ENCODE measurements at places on chromosomes 16 and 17.
A peak's percentile ranks its signal among the peaks of the same experiment; 100 is the strongest.

- DNase-seq: peak; percentile 76
These were observed 64.2 kb downstream of the PITPNC1 start for GRCh38 chr17:67441052-67441895.

DNA sequence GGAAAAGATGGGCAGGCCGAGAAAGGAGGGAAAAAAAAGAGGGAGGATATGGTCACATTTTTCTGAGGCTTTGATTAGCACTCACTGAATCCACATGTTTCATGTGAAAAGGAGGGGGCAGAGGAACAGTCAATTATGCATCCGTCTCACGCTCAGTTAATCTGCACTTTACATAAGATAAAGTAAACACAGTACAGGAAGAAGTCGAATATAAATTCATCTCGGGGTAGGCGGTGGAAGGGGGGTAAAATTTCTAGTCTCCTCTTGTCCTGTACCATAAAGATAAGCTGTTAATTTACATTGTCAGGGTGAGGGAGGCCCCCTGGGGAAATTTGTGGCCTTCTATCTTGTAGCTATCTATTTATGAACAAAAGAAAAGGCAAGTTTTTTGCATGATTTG is 73.1 kb upstream of the CES5A start:
- no peak for DNase-seq

GRCh38 chr17:45948498-45948880 is 50.6 kb upstream of the STH start:
- no peak for DNase-seq

DNA sequence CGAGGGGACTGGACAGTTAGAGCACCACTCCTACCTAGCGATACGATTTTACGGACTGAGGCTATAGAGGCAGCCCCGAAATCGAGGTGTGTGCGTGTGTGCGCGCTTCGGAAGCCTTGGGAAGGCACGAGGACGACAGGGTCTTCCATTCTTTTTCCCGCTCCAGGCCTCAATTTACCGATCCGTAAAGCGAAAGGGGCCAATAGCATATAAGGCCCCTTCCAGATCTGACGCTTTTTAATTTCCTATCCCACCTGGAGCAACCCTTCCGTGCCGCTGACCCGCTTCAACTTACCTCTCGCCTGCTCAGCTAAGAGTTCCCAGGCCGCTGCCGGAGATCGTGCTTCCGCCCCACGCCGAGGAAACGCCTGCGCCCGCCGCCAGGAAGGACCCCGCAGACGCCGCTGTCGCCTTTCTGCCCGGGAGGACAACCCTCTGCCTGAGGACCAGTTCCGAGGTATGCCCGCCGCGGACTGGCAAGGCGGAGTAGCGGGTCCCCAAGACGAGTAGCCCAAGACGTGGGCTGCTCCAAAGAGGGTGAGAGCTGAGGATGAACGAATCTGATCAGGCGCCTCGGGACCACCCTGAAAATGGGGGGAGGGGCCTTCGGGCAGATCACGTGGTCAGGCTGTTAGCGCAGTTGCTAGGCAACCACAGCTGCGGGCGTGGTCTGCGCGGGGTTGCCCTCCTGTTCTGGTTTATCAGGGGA is at the start of gene EFTUD2:
TSS of gene EFTUD2 (minus strand) at position 372 of the 709 bp plus-strand sequence. CDS start 4,924 bp downstream, outside the sequence.
- peak; percentile 89 for DNase-seq

GRCh38 chr16:21608639-21609328 is 9.4 kb downstream of the METTL9 start:
- DNase-seq: peak; percentile 26
